Hematopoietic multipotent progenitor cell treated with erythropoietin and hydrocortisone succinate and interleukin-3 and kit ligand, for 17 days (in vitro differentiated cells): ENCODE measurements at places on chromosomes 6 and 20.

GRCh38 chr6:84645000-84645399, 119.4 kb downstream of the TBX18 start:
- DNase-seq, result no peak

GRCh38 chr6:9646342-9647070, 768.4 kb downstream of the TFAP2A start:
- DNase-seq, result no peak

DNA sequence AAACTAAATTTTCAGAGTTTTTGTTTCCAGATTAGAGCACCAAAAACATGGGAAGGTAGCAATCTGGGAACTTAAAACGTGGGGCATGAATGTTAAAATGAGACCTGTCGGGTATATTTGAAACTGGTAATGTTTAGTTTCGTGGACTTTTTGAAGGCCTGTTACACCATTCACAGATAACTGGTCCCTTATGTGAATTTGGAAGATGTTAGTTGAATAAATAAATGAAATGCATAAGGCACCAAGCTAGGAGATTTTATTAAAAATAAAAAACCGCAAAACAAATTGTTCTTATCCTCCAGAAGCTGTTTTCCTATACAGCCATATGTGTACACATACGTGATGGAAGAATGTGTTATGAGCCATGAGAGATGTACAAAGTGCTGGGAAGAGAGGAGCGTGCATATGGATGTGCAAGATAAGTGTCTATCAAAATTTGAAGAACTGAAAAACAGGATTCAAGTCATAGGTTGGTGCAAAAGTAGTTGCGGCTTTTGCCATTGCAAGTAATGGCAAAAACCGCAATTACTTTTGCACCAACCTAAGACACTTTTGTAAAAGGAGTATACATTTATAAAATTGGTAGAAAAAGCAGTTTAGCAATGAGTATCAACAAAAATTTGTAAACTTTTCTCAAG, 700 bp upstream of the MCUR1 start:
- DNase-seq, result peak; percentile 47

DNA sequence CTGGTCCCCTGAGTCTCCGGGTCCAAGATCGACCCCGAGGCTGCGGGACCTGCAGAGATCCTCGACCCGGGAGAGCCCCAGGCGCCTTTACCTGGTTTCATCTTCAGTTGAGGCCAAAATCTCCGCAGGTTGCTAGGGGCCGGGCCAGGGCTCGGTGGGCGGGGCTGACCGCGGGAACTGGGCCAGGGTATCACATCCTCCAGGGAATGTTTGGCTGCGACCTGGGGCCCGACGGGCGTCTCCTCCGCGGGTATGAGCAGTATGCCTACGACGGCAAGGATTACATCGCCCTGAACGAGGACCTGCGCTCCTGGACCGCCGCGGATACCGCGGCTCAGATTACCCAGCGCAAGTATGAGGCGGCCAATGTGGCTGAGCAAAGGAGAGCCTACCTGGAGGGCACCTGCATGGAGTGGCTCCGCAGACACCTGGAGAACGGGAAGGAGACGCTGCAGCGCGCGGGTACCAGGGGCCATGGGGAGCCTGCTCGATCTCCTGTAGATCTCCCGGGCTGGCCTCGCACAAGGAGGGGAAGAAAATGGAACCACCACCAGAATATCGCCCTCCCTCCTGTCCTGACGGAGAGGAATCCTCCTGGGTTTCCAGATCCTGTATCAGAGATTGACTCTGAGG, 53.8 kb upstream of the POLR1H start:
- DNase-seq, result peak; percentile 64

GRCh38 chr20:47411161-47411560, 54.7 kb upstream of the ZMYND8 start:
- DNase-seq, result no peak

DNA sequence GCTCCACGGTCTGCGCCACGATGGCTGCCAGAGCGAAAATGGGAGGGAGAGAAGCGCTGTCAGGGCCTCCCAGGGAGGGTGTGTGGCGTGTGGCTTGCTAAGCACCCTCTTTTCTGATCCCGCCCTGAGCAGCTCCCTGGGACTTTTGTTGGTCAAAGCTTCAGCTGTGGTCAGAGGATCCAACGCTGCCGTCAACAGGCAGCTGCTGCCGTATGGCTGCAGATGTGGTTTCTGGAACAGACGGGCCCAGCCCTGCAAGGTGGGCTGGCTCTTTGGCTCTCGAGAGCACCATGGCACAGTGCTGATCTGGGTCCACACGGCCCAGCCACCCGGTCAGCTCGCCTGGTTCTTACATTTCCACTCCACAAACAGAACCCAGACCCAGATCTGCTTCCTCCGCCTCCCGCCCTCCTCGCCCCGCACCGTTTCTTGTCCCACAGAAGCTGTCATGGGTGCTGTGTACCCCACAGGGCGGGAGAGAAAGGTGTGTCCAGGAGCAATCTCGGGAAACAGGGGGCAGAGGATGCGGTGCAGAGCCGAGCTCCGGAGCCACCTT, 86.0 kb upstream of the BHLHE23 start:
- no peak for DNase-seq

GRCh38 chr20:63435552-63435951, 36.9 kb downstream of the KCNQ2 start:
- DNase-seq, result no peak

DNA sequence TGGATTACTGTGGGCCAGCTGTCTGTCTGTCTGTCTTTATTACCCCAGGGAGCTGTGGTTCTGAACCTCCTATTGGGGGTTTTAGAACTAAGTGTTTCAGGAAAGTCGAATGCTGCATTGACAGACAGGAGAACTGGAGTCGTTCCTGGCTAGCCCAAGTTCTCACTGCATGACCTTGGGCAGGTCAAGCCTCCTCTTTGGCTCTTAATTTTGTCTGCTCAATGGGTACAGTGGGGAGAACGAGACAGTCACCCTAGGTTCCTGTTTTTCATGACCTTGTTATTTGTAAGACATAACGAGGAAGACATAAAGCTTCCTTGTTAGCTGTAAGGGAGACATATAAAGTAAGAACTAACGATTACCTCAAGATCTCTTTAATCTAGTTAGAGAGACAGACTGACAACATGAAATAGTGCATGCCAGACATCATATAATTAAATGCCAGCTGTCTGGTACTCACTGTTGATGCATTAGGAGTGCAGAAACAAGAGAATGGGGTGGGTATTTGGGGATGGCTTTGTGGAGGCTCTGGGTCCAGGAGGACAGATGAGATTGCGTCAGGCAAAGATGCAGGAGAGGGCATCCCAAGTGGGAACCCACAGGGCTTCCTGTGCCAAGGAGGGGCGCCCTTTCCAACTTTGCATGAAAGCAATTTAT, 3.7 kb upstream of the CCDC167 start:
- no peak for DNase-seq
